ENCODE measurements at places on chromosomes 4 and X. TPM values are rescaled to one million over a fixed set of nuclear protein-coding genes. Genes with fewer than 3 reads are reported as not detected.

- no peak for DNase-seq
Observed at GRCh38 chrX:69182818-69183380, 17.6 kb upstream of the PJA1 start.

DNA sequence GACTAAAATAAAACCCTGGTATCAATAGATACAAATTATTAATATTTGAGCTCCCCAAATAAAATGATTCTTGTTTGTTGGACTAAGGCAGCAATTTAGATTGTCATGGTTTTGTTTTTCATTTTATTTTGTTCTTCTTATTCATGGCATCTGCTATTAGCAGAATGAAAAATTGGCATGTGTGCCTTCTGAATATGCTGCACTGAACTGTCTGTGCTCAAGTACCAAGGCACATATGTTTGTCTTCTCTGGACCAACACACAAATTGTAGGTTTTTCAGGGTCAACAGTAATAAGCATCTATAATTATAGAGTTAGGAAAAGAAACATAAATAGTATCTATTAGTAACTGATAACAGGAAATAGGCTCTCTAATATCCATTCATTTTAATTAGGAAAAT lies 121.1 kb downstream of the BANK1 start:
- DNase-seq, result no peak

DNA sequence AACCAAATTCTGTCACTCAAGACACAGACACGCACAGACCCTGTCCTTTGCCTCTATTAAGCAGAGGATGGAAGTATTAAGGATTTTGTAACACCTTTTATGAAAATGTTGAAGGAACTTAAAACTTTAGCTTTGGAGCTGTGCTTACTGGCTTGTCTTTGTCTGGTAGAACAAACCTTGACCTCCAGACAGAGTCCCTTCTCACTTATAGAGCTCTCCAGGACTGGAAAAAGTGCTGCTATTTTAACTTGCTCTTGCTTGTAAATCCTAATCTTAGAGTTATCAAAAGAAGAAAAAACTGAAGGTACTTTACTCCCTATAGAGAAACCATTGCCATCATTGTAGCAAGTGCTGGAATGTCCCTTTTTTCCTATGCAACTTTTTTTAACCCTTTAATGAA lies 215.7 kb downstream of the GC start:
- no peak for DNase-seq

DNA sequence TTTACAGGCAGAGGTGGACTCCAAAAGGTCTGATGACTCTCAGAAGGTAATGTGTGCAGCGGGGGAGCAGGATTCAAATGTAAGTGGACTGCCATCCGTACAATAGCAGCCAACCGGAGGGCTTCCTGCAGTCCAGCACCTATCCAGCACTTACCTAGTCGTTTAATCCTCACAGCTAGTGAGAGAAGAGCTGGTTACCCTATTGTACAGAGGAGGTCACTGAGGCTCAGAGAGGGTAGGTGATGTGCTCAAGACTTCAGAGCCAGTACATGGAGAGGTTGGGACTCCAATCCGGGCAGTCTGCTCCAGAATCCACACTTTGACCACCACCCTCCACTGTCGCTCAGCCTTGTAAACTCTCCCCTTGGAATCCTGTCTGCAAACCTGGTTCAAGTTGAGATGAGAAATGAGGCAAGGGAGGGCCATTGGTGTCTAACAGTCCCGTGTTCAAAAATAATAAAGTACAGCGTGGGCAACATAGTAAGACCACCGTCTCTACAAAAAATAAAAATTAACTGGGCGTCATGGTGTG lies 22.5 kb upstream of the JAKMIP1 start:
- no peak for DNase-seq

GRCh38 chrX:141960578-141960977 lies 56.9 kb downstream of the MAGEC1 start:
- DNase-seq, result no peak

GRCh38 chr4:166143227-166143626 lies 270.2 kb downstream of the TLL1 start:
- DNase-seq, result no peak

- DNase-seq, result peak; percentile 60
Observed at GRCh38 chrX:11143931-11144678, 33.0 kb downstream of the HCCS start.

- DNase-seq, result no peak
Observed at GRCh38 chr4:185774845-185775680, 36.9 kb downstream of the SORBS2 start.

DNA sequence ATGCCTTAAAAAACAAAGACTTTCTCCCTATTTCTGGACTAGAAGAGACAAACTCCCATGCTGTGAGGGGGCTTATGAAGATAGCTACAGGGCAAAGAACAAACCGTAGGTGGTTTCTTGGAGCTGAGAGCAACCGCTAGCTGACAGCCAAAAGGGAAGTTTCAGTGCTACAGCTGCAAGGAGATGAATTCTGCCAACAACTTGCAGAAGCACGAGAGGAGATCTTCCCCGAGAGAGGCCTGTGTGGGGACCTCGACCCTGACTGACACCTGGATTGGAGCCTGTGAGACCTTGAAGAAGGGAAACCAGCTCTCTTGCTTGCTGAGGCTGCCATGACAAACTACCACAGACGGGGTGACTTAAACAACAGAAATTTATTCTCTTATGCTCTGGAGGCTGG lies 183.8 kb upstream of the VCX3A start:
- DNase-seq, result no peak

GRCh38 chr4:17427991-17428390 lies 83.9 kb downstream of the QDPR start:
- no peak for DNase-seq

GRCh38 chrX:132622130-132622529 lies 133.3 kb upstream of the MBNL3 start:
- no peak for DNase-seq

GRCh38 chr4:44326741-44327140 lies 121.9 kb downstream of the KCTD8 start:
- DNase-seq, result no peak

DNA sequence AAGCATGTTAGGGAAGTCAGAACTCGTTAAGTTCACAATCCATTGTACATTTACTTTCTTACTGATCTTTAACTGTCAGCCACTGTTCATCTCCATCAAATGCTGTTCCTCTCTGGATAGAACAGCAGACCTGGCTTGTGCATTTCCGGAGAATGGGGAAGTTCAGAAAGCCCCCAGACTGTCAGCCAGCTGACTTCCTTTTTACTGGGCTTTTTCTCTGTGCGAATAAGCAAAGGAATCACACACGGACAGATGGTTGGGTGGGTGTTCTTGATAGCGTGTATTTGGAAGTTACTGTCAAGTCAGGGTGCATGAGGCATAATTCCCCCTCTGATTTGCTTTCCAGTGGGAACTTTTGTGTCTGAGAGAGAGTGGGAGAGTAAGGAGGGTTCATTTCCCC lies 56.8 kb downstream of the TSPAN7 start:
- DNase-seq, result no peak

DNA sequence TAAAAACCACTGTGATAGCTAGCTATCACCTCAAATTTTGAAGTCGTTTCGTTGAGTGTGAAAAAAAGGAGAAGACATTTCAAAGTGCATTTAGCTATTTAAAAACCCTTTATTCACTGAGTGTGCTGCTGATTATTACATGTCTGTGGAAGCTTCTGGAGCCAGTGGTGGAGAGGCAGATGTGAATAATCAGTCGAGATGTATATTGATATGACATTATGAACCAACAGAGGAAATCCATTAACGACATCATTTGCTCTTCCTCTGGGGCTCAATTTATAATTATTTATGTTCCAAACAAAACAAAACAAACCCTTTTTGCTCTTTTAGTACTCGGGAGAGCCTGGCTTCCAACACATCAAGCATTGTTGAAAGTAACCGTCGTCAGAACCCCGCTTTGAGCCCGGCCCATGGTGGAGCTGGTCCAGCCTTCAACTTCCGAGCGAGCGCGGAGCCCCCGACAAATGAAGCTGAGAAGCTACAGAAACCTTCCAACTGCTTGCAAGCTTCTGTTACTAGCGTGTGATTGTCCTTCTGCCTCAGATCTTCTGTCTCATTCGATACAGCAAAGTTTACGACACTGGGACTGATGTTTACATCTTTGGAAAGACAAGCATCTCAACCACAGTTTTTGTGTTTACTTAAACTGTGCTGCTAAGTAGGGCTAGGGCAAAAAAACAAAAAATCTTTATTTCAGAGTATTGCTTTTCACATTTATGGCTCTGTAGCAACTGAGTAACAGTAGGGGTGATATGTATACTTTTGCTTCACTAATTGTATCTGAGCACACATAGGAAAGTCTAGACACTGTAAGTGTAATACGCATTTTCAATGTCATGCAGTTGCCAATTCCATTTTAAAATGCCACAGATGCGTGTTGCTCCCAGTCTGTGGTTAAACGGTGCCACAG lies 111.9 kb downstream of the STOX2 start:
- DNase-seq, result peak; percentile 58

DNA sequence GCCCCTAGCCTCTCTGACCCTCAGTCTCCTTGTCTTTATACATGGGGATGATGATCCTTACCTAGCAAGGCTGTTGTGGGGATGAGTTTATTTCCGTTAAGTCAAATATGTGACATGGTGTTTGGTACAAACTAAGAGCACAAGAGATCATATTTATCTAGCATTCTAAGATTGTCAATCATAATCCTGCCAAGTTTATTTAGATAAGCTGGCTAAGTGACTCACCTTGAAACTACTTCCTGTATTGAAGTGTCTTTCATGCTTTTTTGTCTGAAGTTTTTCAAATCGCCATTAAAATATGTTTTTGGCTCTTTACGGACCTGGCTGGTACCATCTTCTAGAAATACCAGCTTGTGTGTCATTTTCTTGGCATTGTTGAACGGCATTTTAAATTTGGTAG lies 30.7 kb downstream of the MAP7D3 start:
- no peak for DNase-seq

DNA sequence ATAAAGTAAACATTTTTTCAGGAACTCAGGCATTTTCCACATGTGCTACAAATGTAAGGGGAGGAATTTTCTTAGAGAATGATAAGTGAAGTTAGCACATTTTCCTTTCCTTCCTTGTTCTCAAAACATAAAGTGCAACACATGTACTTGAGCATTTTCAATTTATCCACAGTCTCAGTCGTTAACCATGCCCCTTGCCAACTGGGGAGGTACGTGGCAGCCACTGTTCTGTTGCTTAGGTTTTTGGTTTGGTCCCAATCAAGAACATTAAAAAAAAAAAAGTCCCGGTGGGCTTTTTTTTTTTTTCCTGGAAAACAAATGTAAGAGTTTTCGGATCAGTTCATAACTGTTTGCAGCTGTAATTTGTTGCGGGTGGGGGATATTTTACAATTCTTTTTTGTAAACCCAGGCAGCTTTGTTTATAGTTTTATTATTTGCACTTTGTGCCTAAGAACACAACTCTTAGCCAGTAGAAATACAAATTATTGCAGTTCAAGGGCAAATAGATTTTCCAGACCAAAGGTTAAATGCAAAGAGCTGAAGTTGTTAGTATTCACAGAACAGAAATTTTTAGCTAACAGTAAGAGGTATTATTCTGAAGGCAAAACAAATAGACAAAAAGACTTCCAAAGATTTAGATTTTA lies 112.1 kb upstream of the NAP1L5 start:
- no peak for DNase-seq

- DNase-seq, result no peak
Observed at GRCh38 chrX:38717871-38718270, 83.4 kb upstream of the MID1IP1 start.

DNA sequence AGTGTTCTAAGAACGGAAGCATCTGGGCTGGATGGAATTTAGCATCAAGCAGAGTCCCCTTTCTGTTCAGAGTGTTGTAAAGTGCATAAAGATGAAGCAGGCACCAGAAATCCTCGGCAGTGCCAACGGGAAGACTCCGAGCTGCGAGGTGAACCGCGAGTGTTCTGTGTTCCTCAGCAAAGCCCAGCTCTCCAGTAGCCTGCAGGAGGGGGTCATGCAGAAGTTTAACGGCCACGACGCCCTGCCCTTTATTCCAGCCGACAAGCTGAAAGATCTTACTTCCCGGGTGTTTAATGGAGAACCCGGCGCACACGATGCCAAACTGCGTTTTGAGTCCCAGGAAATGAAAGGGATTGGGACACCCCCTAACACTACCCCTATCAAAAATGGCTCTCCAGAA lies 29.4 kb downstream of the NSD2 start:
- DNase-seq, result no peak

DNA sequence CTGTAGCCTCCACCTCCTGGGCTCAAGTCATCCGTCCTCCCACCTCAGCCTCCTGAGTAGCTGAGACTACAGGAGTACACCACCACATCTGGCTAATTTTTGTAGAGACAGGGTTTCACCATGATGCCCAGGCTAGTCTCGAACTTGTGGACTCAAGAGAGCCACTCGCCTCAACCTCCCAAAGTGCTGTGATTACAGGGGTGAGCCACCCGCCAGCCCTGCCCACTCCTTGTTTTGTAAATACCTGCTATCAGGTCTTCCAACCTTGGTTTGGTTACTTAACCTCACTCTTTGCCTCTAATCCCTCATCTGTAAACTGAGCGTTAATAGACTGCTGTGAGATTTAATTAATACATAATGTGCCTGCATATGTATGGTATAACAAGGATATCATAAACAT lies 803 bp downstream of the CNGA1 start:
- no peak for DNase-seq

DNA sequence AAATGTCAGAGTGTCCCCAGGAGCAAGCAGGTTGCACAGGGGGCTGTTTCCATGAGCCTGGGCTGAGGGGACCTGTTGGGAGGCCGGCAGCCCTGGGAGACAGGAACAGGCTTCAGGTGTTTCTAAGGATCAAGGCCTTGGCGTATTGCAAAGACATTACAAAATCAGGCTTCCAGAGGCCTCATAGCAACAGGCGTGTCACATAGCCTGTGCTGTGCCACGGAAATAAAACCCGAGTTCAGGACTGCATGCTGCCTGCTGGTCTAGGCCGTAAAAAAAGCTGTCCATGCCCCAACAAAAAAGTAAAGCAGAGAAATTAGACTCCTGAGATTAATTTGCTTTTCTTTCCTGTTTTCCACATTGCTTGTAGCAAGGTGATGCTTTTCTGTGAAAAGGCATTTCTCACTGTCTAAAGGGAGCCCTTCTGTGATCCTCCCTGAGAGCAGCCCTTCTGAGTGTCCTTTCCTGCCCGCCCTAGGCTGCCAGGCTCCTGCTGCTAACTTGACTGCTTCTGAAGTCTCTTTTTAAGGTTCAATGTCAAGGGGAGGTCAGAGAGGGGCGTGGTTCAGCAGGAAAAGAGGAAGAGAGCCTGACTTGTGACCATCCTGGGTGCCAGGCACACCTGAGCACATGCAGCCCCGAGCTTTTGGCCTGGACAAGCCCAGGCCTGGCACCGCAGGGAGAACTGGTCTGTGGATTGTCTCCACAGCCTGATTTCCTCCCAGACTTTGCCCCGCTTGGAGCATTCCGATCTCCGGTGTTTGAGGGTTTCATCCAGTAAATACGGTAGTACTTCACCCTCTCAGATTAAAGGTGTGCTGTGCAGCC lies 21.3 kb downstream of the SHROOM2 start:
- no peak for DNase-seq

The CCDC160 gene
- polyA plus RNA-seq, result 11.7 TPM

The DNAAF6 gene
- polyA plus RNA-seq, result 0.09 TPM

The CLCN5 gene
- polyA plus RNA-seq, result 80.6 TPM

The MED28 gene
- polyA plus RNA-seq, result 55.3 TPM

The DMD gene
- 17.8 TPM for polyA plus RNA-seq

The GPRASP2 gene
- polyA plus RNA-seq, result 43.7 TPM

The SORCS2 gene
- 5.8 TPM for polyA plus RNA-seq

The LINC00632 gene
- polyA plus RNA-seq, result 11.3 TPM

The FRMPD4 gene
- polyA plus RNA-seq, result 0.34 TPM

Data from left renal pelvis (tissue), 4 donors.